NB4 (cell line): ENCODE measurements at places on chromosomes 7 and 10.
A peak's percentile ranks its signal among the peaks of the same experiment; 100 is the strongest.

DNA sequence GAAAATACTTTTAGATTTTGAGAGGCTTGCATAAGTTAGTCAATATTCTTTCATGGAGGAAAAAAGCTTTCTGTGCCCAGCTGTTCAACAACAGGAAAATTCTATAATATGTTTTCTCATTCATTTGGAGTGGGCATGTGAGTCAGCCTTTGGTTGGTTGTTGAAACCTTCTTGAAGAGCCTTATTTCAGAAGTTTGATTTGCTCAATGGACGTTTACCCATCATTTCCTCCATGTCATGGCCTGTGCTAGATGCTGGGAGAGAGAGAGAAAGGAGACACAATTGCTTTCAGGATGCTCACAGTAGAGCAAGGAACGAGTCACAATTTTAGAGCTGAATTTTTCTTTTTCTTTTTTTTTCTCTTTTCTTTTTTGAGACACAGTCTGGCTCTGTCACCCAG lies 181.7 kb downstream of the PRKCQ start:
- DNase-seq, result peak; percentile 47

DNA sequence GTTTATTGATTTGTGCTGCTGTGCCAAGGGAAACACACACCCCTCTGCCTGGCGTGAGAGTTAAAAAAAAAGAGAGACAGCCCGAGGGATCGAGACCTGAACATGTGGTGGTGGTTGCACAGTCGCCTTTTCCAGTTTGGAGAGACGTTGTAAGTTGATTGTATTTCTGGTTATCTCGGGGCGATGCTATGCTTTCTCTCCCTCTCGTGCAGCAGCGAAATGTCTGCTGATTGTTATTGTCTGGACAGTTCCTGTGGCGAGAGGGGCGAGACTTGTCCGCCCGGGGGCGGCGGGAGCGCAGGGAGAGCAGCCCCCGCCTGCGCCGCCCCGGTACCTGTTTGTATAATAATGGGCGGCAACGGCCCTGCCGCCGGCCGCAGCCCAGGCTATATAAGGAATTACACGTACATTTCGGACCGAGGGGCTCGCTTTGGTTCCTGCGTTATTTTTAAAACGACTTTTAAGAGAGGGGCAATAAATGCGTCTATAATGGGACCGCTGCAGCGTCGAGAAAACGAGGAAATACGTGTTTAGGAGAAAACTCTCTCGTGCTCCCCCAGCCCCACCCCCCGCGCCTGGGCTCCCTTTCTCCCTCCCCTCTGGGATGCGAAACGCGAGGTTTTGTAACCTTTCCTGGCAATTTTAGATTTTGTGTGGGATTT lies 1.7 kb downstream of the ZEB1 start:
- DNase-seq, result peak; percentile 57

- no peak for DNase-seq
These were observed 195.0 kb upstream of the SVIL start for GRCh38 chr10:29829776-29830175.

DNA sequence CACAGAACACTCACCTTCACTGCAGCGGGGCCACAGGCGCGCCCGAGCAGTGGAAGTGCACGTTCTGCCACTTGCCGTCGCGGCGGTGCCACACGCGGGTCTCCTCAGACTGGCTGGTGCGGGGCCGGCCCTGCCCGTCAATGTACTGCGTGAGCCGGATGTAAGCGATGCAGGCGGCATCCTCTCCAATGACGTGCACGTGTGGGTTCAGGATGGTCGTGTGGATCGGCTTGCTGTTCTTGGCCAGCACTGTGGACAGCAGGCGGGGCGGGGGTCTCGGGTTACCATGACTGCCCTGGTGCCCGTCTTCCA lies 19.2 kb downstream of the YKT6 start:
- no peak for DNase-seq

- DNase-seq, result no peak
These were observed 1226.7 kb upstream of the LRRN3 start for GRCh38 chr7:109864230-109864629.

GRCh38 chr10:67550838-67551402 lies 145.1 kb downstream of the CTNNA3 start:
- no peak for DNase-seq

DNA sequence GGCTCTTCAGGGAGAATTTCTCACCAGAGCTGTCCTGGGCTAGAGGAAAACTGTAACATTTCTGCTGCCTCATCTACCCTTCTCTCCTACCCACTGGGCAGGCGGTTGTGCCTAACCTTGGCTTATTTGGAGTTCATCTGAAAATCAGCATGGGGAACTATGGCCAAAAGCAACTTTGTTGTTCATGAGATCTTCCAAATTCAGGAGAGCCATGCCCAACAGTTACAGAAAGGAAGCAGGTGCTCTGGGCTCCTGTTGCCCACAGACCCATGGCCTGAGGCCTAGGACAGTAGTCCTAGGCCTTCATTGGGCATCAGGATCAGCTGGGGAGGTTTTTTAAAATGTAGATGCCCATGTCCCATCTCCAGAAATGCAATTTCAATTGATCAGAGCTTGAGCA lies 85.2 kb downstream of the GRID1 start:
- no peak for DNase-seq

DNA sequence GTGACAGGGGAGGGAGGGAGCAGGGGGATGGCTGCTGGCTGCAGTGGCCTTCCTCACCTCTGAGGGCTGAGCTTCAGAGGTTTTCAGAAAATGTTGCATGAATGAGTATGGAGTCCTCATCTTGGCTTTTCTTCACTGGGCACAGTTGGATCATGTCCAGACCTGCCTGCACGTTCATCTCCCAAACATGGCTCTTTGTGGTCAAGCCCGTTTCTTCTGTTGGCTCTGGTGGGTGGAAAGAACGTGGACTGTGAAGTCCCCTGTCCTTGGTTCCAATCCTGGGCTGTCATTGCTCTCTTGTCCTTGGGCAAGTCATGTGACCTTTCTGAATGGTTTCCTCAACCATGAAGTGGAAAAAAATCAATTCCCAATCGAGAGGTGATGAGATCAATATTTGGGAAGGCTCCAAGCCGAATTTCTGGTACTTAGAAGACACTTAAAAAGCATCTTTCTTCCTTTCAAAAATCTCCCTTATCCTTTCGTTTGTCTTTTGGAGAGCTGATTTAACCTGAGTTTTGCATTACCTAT lies 34.5 kb downstream of the TSPAN14 start:
- DNase-seq, result no peak

DNA sequence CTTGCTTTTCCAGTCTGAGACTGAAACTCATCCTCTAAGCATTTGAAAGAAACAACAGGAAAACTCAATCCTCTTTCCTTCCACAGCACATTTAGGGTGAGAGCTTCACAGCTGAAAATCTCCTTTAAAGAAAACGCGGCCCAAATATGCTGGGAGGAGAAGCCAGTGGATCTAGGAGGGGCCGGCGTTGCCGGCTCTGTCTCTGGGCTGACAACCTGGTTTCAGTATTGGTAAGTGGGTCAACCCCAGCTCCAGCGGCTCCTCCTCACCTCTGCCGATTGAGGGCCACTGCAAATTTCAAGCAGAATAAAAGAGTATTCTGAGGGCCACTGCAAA lies 75.3 kb upstream of the CPXM2 start:
- no peak for DNase-seq

GRCh38 chr10:65952086-65952485 lies 973.8 kb upstream of the LRRTM3 start:
- no peak for DNase-seq

- no peak for DNase-seq
These were observed 6.1 kb downstream of the CCAR1 start for GRCh38 chr10:68727146-68727545.
